Esophagus mucosa (tissue), 1 donor: ENCODE measurements at places on chromosomes 6 and 20.

GRCh38 chr6:107154801-107155160 is 39.5 kb upstream of the BEND3 start:
- ATAC-seq, result no peak

DNA sequence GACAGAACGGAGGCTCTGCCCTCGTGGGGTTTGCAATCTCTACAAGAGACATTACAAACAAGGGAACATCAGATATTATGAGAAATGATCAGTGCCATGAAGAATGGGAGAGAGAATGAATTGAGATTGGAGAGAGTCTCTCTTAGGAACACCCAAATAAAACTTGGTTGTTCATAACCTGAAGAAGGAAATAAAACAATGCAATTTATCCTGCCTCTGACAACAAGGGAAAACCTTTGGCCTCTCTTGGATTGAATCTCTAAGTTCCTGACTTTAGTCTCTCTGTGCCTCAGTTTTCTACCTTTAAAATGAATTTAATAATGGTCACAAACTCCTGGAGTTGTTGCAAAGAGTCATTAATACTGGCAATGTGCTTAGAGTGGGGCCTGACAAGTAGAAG is 21.1 kb downstream of the PLEKHG1 start:
- no peak for ATAC-seq

DNA sequence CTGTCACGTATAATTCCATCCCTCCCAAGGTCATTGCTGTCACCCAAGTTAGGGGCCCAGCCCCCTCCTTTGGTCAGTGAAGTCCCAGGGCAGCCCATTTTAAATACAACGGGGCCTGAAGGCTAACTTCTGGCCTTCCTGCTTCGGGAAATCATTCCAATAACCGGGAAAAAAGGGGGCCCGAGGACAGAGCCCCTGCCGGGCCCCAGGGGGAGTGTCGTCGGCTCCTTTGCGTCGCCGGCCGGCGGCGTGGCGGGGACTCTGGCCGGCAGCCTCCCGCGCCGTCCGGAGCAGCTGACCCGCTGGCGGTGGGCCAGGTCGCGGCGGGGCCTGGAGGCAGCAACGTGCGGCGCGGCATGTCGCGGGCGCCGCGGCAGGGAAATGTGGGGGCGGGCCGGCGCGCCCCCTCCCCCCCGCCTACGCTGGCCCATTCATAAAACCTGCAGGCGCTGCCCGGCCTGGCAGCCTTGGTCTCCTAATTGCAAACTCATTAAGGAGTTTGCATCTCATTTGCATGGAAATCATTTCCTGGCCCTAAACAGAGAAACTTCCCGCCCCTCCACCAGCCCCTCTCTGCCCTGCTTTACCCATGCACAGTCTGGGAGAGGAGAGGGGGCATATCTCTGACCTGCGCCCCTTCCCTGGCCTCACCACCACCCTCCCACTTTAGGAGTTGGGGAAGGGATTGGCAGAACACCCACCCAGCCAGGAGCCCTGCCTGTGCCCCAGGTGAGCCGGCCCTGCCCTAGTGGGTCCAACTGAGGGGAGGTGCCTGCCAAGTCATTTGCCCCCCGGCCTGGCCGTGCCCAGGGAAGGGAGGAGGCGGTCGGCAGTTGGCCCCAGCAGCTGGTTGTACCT is 50.7 kb downstream of the MRPL14 start:
- peak; percentile 44 for ATAC-seq

DNA sequence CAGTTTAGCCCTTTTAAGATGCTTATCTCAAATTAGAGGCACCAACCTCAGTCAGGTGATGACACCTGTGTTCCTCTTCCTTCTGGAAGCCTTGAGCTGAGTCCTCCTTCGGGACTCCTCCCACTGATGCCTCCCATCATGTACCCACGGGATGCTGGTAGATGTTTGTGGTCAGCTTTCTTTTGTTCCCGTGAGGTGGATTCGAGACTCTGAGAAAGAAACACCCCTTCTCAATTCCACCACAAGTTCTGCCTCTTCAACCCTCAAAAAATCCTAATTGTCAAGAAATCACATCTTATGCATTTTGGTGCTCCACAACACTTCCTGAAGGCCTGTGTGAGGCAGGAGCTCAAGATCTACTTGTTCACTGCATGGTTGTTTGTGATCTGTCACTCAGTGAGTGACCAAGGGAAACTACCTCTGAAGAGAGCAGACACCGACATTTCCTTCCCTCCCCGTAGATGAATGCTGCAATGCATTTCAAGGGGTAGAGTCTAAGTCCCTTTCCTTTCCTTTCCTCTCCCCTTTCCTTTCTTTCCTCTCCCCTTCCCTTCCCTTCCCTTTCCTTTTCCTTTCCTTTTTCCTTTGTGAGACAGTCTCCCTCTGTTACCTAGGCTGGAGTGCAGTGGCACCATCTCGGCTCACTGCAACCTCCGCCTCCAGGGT is 50.5 kb downstream of the PCNA start:
- ATAC-seq, result no peak

GRCh38 chr6:79964607-79965081 is 17.3 kb upstream of the ELOVL4 start:
- ATAC-seq, result no peak
